ENCODE measurements at places on chromosomes 7 and 10.

DNA sequence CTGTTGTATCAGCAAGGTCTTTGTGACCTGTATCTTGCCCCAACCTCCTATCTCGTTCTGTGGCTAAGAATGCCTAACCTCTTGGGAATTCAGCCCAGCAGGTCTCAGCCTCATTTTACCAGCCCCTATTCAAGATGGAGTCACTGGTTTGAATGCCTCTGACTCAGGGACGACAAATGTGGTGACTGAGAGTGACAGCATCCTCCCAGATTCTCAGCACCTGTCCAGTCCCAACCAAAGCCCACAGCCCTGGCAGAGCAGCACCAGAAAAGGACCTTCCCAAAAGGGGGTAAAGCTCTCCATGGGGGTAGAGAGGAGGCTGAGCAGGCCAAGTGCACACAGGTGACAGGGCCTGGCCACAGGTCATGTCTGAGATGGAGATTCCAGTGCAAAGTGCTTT lies 35.4 kb upstream of the GPAM start:
- no peak for DNase-seq

DNA sequence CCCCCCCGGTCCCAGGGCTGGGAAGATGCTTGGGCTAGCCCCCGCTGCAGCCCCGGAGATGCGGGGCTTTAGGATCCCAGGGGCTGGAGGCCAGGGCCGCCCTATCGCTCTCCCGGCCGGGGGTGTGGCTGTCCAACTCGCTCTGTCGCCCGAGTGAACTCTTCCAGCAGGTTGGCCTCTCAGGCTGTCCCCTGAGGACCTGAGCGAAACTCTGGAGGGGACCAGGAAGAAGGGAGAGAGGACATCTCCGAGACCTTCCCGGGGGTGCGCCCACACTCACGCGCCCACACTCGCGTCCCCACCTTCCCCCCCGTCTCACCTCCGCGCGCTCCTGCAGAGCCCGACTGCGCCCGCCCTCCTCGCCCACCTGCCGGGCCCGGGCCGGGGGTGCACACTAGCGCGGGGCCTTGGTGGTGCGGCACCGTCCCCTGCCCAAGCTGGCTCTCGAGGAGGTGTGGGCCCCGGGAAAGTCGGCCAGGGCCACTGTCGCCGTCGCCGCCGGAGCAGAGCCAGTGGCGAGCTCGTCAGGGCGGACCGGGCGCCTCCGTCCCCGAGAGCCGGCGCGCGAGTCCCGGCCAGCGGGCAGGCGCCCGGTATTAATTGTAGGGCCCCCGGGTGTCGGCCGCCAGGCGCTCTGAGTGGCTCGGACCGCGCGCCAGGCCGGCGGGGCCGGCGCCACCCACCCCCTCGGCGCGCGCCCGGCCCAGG lies 101.7 kb upstream of the SVIL start:
- DNase-seq: no peak

DNA sequence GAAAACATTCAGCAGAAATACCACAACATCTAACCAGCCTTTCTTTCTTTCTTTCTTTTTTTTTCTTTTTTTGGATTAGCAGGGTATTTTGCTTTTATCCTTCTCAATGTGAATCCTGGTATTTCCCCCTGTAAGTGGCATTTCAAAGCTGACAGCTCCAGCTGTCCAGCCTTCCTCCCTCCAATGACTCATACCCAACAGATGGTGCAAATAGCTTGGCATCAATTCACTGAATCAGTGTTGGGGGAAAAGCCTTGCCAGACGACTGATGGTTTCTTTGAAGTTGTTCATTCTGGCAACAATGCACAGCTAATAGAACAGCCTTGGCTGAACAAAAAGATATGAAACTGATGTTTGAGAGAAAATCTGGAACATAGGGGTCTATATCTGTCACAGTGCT lies 316.8 kb upstream of the STEAP1 start:
- no peak for DNase-seq

GRCh38 chr7:99617192-99617781 lies 541 bp downstream of the ZSCAN25 start:
- no peak for DNase-seq

DNA sequence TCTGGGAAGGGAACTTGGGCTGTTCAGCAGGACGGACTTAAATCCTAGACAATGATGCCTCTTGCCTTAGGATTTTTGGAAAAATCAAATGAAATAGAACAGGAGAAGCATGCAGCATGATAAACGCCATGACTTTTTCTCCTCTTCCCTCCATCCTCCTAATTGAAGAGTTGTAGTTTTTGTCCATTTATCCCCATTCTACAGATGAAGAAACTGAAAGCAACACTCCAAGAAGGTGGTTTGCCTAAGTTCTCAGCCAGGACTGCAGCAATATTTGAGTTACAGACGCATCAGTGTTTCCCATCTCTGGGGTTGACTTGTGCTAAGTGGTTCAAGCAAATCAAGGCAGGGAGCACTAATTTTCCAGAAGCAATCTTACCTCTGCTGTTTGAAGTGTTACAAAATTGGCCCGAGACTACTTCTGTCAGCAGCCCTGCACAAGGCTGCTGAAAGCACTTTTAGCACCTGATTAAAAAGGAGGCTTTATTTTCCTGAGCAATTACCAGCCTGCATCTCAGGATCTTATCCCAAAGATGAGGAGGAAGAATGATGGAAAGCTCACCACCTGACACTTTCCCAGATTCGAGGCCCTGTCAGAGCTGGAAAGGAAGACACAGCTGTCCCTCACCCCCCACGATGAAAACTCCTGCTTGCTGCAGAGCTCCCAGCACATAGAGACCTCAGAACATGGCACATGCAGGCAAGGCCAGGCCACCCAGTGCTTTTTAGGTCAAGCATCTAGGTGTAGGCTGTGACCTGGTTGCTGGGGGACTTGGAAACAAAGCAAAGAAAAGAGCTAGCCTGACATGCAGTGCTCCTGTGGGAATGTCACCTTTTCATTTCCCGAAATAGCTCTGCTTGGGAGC lies 19.7 kb upstream of the C10orf71 start:
- no peak for DNase-seq

GRCh38 chr7:29415215-29415614 lies 148.4 kb upstream of the PRR15 start:
- DNase-seq: no peak

DNA sequence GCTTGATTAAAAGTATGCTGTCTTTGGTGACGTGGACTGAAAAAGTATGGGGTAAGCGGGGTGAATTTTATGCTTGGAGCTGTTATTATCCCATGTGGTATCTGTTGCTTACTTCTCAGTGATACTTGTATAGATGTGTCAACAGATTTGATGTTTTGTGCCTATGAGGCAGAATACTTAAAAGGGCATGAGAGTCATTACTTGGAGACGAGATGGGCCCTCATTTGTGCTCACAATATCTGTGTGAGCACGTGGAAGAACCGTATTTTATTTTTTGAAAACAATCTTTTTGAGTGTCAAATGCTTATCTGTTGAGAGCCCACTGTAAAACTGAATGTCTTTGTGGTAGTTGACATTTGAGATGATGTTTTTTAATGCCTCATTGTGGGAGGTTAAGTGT lies 281.9 kb downstream of the EXOC4 start:
- no peak for DNase-seq

GRCh38 chr10:125158601-125159485 lies 1.5 kb downstream of the CTBP2 start:
- no peak for DNase-seq

- DNase-seq: no peak
These were observed 343.8 kb upstream of the ANKRD30A start for GRCh38 chr10:36781570-36781969.

DNA sequence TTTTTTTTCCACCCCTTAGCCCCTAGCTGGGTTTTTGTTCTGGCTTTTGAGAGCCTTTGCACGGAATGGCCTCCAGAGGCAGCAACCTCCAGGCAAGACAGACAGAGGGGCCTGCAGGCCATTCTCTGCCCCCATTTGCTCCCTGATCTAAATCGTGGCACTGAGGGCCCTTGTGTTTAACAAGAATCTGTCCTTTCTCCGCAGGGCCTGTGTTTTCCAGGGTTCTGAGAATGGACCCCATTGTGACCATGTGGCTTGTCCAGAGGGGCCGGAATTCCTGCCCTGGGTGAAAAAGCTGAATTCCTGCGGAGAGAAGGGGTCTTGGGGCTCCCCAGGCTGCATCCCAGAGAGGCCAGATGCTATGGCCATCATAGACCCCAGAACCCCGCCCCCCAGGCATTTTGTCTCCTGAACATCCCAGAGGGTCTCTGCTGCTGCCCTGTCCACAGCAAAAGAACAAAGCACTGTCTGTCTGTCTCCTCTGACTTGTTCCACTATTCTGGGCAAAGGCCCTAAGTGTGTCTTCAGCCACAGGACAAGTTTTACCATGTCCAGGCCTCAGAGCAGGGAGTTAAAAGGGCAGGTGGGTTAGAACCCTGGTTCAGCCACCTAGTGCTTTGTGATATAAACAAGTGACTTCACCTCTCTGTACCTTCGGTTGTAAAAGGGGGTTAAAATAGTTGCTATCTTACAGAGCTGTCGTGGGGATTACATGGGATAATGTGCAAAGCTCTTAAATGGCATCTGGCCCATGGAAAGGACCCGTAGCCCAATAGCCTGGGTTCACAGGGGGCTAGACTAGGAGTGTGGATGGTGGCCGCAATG lies 155.6 kb downstream of the SH3PXD2A start:
- no peak for DNase-seq

DNA sequence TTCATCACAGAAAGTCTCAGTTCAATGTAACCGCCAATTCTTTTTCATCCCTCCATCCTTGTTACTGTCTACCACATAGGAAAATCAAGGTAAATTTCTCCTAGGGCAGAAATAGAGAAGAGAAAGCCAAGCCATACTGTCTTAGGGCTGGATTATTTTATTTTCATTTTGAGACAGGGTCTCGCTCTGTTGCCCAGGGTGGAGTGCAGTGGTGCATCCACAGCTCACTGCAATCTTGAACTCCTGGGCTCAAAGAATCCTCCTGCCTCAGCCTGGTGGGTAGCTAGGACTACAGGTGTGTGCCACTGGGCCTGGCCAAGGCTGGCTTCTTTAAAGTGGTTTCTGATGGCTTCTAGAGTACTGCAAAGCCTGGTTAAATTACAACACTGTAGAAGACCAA lies 181.7 kb downstream of the SRPK2 start:
- DNase-seq: no peak

DNA sequence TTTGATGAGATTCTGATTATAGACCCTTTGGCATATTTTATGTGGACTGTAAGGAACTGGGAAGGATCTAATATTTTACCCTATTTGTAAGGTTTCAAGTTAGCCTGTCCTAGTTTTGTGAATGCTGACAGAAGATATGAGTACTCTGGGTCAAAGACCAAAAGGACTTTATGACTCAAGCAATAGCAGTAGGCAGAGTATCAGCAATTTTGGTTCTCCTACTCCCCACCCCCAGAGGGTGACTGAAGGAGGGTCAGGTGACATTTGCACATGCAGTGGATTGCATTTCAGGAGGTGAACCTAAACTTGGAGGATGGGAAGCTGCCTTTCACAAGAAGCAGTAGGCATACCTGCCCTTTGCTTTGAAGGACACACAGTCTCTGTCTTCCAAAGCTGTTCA lies 84.0 kb upstream of the KLF6 start:
- no peak for DNase-seq

- no peak for DNase-seq
These were observed 11.1 kb upstream of the TFEC start for GRCh38 chr7:116041615-116042014.

- DNase-seq: no peak
These were observed 30.8 kb downstream of the LRRC17 start for GRCh38 chr7:102943423-102944169.

- no peak for DNase-seq
These were observed 105.2 kb downstream of the OSBPL3 start for GRCh38 chr7:24874791-24875190.

DNA sequence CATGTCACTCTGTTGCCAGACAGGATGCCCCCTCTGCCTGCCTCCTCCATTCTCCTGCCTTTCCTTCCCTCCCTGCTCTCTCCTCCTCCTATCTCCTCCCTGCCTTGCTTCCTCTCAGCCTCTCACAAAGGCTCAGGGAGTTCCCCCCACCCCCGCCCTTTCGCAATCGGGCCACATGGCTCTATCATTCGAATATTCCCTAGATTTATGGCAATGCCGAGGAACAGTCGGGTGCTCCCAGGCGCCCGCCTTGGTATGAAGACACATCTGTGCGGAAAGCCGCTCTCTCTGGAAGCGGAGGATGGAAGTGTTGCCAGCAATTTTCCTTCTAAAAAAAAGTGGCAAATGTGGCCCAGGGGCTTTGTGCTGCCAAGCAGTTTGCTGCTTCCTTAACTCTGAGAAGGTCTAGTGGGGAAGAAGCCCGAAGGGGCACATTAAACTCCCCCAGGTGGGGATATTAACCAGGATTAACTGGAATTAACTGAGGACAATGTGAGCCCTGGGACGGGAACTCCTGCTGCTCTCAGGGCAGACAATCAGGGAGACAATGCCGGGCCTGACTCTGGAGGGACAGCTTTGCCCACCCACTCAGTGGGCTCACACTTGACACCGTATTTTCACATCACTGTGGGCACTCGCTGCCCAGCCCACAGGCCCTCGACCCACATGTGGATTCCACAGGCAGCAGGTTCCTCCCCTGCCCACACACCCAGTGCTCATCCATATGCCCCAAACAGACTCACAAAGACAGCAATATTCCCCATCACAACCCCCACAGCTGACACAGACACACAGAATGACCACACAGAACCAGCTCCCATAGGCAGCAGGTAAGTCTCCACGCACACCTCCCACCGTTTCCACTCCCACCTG lies 88.4 kb upstream of the SMNDC1 start:
- DNase-seq: no peak

DNA sequence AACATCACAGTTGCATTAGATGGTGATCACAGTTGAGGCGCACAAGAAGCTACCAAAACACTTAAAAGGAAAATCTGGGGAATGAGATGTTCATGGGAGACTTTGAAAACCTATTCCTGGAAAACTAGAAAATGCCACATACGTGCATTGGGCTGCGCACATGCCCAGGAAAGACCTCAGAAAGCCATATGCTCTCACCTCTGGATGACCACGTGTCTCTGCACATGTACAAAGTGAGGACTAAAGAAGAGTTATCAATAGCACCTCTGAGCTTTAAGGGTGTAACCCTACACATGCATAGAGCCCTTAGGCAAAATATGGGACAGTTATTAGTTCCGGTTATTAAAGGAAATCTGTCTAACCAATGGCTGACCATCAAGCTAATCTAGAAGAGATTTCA lies 77.7 kb downstream of the CRPPA start:
- DNase-seq: no peak

DNA sequence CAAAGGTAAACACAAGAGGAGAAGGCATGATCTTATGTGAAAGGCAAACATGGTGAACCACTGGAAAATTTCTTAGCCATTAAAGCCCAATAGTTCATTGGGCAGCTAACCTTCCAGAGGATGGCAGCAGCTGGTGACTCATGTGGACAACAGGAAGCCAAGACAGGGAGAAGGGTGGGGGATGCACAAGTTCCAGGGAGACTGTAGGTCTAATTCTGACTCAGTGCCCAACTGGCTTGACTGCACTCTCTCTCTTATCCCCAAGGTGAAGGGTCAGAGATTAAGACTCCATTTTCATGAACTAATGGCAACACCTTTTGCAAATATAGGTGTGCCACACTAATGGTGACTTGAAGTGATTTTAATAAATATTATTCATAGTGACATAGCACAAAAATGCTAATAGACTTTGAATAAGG lies 47.9 kb upstream of the SLC35B4 start:
- DNase-seq: no peak

All from CMK (cell line).